Spinal cord (tissue), 10 donors: ENCODE measurements at places on chromosomes 11 and 22. TPM values are rescaled to one million over a fixed set of nuclear protein-coding genes. Genes with fewer than 3 reads are reported as not detected.

LINC01488 gene
- not detected for polyA plus RNA-seq

CCDC81 gene
- 4.6 TPM for polyA plus RNA-seq

OR4A47 gene
- polyA plus RNA-seq, result not detected

DNA sequence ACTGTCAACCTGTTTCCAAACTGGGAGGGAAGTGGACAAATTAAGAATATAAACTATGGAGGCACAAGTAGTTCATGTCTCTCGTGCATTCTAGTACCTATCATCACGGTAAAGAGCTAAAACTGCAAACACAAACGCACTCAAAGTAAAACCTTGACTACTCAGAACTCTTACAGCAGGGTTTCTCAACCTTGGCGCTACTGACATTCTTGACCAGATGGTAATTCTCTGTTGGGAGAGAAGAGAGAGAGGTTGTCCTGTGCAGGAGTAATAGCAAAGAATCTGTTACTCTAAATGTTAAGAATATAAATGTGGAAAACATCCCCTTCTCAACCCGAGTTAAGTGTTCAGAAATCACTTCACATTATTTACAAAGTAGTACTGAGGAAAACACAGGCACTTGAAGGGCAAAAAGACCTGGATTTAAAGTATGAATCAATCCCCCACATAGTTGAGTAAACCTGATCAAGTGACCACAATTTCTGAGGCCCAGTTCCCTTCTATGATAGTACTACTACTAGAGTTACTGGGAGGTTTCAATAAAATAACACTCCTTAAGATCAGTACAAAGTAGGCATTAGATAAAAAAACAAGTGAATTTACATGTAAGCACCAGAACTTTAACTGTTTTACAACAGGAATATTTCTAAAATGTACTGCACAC lies 73.1 kb upstream of the ARHGAP32 start:
- DNase-seq, result no peak

- DNase-seq, result no peak
Measured at GRCh38 chr22:46596032-46596441, 24.1 kb upstream of the GRAMD4 start.

DNA sequence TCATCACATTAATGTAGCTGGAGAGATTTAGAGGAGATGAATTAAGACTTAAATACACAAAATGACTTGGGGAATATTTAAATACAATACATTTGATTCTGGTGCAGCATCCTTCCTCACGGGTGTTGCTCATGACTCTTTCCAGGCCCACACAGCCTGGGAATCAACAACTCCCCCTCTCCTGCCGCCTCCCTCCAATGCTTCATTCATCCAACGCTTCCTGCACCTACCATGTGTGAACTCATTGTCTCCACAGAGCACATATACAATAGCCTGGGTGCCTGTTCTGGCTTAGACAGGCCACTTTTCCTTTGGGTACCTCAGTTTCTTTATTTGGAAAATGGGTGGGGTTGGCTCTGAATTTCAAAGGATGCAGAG lies 476.9 kb upstream of the CADM1 start:
- no peak for DNase-seq
